ENCODE measurements at places on chromosomes 1 and 21. TPM values are rescaled to one million over a fixed set of nuclear protein-coding genes. Genes with fewer than 3 reads are reported as not detected.

Gene PRKAA2
- 4.9 TPM for total RNA-seq

Gene TGFB2
- 11.4 TPM for total RNA-seq

DNA sequence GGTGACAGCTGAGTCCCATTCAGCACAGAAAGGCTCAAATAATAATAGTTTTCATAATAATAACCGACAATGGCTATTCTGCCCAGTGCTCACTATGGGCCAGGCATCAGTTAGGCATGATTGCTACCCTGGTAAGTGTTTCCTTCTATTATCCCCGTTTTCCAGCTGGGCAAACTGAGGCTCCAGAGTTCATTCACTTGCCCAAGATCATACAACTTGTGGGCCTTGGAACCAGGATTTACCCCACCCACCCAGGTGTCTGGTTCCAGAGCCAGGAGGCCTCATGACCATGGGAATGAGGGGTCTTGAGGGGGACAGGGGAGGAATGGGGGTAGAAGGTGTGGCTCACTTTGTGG lies 518 bp downstream of the PLOD1 start:
- DNase-seq: no peak

- no peak for DNase-seq
These were observed 47.8 kb downstream of the CHML start for GRCh38 chr1:241592273-241592958.

DNA sequence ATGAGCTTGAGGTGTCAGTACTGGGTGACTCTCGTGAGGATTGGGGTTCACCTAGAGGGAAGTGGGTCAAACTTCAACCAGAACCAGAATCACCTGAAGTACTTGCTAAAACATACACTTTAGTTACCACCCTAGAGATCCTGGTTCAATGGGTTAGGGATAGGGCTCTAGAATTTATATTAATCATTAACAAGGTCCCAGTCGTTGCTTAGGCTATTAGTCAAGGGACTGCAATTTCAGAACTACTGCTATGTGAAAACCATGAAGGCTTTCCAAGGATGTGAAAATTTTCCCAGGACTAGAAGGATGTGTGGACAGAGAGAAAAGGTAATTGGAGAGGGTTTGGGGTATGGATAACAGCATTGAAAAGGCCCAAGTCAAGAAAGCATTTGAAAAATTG lies 162.6 kb downstream of the GRIK1 start:
- no peak for DNase-seq

- no peak for DNase-seq
These were observed 226.4 kb downstream of the ZP4 start for GRCh38 chr1:237664348-237664747.

DNA sequence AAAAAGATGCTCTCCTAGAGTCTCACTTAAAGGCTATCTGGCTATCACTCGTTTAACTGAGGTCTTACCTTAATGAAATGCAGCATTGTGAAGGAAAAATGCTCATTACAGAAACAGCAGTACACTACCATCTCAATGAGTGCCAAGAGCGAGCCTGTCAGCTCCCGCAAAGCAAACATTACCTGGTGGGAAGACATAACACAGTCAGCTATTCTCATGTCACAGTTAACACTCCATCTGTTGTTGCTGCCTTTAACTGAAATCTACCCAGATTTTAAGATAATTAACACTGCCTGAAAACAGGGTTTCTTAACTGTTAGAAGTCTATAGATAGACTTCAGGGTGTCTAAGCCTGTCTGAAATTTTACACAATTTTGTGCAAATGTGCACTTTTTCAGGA lies 39.1 kb downstream of the PCSK9 start:
- DNase-seq: no peak

GRCh38 chr21:21801921-21802320 lies 803.7 kb downstream of the NCAM2 start:
- DNase-seq: no peak

GRCh38 chr1:109930252-109930993 lies 19.8 kb downstream of the CSF1 start:
- no peak for DNase-seq

DNA sequence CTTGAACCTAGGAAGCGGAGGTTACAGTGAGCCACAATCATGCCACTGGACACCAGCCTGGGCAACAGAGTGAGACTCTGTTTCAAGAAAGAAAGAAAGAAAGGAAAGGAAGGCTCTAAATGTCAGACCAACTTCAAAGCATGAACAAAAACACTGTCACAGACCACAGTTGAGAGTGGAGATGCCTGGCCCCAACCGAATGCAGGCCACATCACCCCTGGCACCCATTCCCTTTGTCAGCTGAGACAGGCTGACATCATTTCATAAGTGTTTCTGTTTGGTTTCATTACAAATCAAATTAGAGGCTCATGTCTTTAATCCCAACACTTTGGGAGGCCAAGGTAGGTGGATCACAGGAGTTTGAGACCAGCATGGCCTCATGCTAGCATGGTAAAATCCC lies 28.6 kb upstream of the NADK start:
- no peak for DNase-seq
